ENCODE measurements at places on chromosomes 5 and 9.

- peak; percentile 24 for DNase-seq
Observed at GRCh38 chr5:26700759-26701384, 337.5 kb downstream of the CDH9 start.

DNA sequence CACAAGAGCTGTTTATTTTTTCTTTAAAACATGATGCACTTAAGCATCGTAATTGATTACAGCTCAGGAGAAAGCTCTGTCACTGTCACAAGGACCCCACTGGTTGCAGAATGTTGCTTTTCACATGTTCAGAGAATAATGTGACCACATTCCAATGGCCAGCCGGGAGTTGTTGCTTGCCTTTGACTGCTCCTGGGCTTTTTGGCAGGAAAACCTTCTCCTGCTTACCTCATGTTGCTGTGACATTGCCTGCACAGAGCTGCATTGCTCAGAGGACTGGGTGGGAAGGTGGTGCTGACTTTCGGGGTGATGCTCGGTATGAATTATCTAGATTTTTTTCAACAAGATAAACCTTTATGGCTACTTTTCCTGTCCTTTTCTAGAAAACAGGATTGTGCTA is 88.2 kb downstream of the PALM2AKAP2 start:
- DNase-seq = no peak

- DNase-seq = no peak
Observed at GRCh38 chr9:136590821-136591752, 45.2 kb upstream of the NOTCH1 start.

DNA sequence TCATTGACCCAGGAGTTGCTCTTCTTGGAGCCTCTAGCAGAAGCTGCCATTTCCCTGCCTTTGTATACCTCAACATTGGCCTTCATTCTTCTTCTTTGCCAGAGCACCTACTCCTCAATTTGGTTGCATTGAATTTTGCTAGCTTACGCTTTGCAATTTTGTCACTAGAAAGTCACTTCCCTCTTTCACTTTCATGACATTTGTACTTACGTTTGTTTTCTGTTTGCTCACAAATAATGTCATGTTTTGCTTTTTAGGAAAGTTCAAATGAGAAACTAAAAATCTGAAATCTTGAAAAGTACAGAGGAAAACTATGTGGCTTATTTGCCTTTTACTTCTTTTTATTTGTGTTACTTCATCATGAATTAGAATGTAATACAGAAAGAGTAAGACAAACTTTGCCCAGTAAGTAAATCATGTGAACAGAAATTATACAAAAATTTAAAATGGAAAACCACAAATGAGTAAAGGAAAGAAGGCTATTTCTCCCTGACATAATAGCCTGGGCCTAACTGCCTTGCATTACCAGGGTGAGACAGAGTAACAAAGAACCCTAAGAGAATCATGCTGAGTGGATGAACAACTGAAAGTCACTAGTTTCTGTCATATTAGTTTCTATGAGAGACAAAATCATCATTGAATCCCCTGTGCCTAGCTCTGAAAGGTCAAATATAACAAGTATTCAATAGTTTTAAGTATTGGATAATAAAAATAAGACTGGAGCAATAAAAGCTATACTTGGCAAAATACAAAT is 7.4 kb upstream of the IFNA1 start:
- no peak for DNase-seq

- no peak for DNase-seq
Observed at GRCh38 chr9:85055506-85056202, 386.1 kb downstream of the NTRK2 start.

DNA sequence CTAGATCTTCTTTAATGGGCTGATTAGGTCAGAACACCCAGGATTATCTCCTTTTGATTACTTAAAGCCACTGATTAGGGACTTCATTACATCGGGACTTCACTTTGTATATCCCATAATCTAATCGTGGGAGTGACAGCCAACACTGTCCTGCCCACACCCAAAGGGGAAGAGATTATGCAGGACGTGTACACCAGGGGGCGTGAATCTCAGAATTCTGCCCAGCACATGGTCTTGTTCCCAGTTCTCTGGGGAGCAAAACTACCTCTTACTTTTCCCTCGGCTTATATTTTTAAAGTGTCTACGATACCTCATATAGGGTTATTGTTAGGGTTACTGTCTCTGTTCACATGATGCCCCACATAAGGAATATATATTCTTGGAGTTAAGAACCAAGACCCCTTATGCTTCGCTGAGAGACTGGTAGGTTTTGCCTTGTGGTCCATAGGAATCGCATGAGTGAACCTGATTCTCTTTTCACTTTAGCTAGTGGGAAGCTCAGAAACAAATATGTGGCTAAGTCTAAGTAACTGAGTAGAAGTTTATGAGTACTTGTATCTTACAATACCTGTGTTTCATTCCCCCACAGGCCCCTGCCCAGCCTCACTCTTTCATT is 192.7 kb downstream of the GNA14 start:
- peak; percentile 69 for DNase-seq
